NCI-H1092 (cell line): ENCODE measurements at places on chromosomes 4 and X.

GRCh38 chrX:118534716-118535493 lies 39.3 kb downstream of the DOCK11 start:
- DNase-seq, result no peak

GRCh38 chr4:139175646-139176301 lies 1.2 kb downstream of the ELF2 start:
- peak; percentile 48 for DNase-seq

- no peak for DNase-seq
These were observed 15.4 kb upstream of the FHDC1 start for GRCh38 chr4:152920768-152921167.

DNA sequence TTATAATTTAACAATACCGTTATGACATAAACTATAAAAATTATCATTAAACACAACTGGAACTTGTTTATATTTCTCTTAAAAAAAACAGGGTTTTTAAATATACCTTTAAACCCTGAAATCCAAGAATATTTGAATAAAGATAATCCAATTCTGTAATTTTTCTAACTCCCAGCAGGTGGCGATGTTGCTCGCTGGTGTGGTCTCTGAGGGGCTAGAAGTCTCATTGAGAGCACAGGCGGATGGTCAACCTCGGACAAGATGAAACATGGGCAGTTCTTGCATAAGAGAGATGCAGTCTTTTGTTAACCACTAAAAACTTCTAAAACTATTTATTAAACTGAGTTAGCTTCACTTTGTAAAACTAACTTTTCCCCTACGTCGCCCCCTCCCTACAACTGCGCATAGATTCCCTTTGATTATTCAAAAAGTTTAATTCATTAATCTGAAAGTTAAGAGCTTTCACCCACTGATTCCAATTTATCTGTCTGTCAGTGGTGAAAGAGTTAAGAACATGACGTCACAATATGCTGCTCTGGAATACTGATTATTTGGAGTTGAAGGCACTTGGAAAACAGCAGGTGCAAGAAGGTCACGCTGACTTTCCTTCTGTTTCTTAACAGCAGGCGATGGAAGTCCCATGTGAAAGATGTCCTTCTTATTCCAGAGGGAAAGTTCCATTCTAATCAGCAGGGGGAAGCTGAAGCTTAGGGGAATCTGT lies 29.5 kb downstream of the DMP1 start:
- peak; percentile 6 for DNase-seq

- DNase-seq, result no peak
These were observed 40.5 kb downstream of the ZCCHC12 start for GRCh38 chrX:118864063-118864635.

- DNase-seq, result no peak
These were observed 38.4 kb downstream of the FAT4 start for GRCh38 chr4:125353131-125353530.

DNA sequence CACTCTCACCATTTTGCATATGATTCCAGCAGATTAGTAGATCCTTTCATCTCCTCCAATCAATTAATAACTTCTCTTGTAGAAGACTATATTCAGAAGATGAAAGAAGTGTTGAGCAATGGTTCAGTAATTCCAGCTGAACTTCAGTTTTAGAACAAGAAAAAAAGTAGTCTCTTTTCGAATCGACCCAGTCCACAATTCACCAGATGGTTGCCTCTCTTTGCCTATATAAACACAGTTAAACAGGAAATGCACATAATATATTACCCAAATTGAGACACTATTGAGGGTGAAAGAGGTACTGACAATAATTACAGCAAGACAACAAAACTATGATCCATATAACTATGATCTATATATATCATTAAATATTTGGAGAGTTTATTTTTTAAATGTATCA lies 16.8 kb upstream of the FAM241A start:
- DNase-seq, result no peak

DNA sequence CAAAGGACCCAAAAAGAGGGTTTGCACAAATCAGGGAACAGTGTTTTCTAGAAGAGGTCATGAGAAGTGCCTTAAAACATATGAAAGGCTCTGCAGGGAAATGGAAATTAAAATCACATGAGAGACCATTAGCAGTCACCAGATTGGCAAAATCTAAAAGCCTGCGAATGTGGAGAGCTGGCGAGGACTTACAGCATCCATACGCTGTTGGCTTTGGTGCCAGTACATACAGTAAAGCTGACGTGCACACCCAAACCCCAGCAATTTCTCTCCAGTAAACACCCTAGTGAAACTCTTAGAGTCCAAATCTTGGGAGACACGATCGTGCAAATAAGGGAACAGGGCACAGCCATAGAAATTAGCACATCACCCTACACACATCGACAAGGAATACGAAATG lies 25.4 kb upstream of the PPP2R2C start:
- no peak for DNase-seq

- peak; percentile 14 for DNase-seq
These were observed 722 bp downstream of the SLC10A7 start for GRCh38 chr4:146520896-146521540.

DNA sequence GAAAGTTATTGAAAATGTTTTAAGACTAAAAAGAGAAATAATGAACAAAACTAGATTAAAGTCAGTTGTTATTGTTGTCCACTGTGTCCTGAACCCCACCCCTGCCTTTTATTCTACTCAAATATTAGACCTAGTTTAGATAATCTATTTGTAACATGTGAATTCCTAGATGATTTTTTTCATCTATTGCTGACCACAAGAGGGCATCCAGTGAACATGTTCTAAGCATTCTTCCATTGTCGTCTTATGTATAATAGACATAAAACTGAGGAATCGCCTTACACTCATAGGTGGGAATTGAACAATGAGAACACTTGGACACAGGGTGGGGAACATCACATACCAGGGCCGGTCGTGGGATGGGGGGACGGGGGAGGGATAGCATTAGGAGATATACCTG lies 36.4 kb upstream of the HPRT1 start:
- DNase-seq, result no peak

DNA sequence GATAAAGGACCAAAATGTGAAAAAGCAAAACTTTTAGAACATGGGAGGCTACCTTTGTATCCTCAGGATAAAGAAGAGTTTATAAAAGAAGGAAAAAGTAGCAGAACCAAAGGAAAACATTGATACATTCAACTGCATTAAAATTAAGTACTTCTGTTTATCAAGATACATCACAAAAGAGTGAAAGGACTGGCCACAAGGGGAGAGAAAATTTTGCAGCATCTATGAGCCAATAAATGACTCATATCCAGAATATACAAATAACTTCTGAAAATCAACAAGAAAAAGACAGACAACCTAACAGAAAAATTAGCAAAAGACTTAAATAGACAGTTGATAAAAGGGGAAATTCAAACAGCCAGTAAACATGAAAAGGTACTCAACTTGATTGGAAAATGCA lies 177.1 kb downstream of the RBMX2 start:
- no peak for DNase-seq

DNA sequence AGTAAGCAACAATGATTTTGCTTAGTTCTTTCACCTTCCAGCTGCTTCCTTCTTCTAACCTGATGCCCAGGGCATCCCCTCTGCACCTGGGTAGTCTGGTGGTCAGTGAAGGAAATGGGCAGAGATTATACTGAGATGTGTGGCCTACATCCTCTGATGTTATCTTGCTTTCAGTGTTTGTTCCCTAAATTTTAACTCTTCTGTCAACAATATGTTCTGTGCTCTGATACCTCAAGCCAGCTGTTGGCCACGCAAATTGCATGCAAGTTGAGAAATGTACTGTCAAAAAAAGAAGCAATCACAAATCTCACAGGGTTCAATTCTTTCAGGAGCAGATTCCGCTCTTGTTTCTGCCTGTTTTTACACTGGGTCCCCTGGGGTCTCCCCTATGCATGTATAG lies 73.8 kb downstream of the FBXW7 start:
- no peak for DNase-seq

GRCh38 chrX:70908541-70908940 lies at the start of gene TEX11:
TEX11 (minus strand) TSS chrX:70908711; CDS start chrX:70907789, 922 bp downstream.
- DNase-seq, result no peak

GRCh38 chrX:48983081-48983480 lies 11.4 kb upstream of the KCND1 start:
- no peak for DNase-seq

DNA sequence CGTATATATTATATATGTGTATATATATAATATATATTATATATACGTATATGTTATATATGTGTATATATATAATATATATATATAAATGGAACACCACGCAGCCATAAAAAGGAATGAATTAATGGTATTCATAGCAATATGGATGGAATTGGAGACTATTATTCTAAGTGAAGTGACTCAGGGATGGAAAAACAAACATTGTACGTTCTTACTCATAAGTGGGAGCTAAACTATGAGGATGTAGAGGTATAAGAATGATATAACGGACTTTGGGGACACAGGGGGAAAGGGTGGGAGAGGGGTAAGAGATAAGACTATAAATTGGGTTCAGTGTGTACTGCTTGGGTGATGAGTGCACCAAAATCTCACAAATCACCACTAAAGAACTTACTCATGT lies 1388.9 kb downstream of the C4orf33 start:
- no peak for DNase-seq

GRCh38 chrX:78327370-78328086 lies at the start of gene CYSLTR1:
CYSLTR1 (minus strand) TSS chrX:78327611; CDS start chrX:78273746, 53,865 bp downstream.
- no peak for DNase-seq

GRCh38 chrX:78693012-78693411 lies 33.9 kb upstream of the RTL3 start:
- DNase-seq, result no peak

GRCh38 chr4:175818406-175818805 lies 6.3 kb upstream of the GPM6A start:
- DNase-seq, result no peak

DNA sequence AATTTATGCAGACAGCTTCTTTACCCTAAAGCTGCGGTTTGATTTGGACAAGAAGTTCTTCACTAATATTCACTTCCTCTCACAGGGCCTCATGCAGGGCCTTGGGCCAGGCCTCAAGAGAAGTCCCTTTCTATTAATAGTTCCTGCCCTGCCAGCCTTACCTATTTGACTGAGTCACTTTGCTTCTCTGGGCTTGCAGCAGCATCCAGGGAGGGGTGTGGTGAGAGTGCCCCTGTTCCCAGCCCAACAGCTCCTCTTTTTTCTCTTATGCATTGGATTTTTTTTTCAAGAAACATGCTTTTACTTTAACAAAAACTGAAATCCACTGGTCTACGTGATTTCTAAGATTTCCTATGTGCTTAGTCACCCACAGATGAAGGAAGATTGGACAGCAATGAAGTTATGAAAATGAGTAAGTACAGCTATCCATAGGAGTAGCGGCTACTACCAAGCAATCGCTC lies 26.7 kb downstream of the FAM156B start:
- DNase-seq, result no peak

DNA sequence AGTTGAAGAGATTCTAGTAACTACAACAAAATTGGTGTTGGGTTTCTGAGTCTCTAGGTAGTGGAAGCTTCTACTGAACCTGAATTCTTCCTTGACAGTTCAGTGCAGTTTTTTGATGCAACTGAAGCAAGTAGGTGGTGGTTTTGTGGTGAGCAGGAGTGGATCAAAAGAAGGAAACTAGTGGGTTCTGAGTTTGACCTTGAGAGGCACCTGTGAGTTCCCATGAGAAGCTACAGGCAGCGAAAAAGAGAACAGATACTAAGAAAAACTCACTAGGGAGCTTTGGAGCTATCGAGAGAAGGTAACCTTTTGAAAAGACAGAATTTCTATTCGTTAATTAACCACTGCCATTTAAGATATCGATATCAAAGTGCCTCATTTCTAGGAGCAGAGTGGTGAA lies 145.2 kb downstream of the PDHA2 start:
- DNase-seq, result no peak

- DNase-seq, result no peak
These were observed 819.4 kb downstream of the FAM133A start for GRCh38 chrX:94493405-94493804.

- no peak for DNase-seq
These were observed 984.1 kb downstream of the TRAM1L1 start for GRCh38 chr4:116101321-116101720.

GRCh38 chrX:105228602-105229001 lies 8.1 kb upstream of the TEX13A start:
- DNase-seq, result no peak

DNA sequence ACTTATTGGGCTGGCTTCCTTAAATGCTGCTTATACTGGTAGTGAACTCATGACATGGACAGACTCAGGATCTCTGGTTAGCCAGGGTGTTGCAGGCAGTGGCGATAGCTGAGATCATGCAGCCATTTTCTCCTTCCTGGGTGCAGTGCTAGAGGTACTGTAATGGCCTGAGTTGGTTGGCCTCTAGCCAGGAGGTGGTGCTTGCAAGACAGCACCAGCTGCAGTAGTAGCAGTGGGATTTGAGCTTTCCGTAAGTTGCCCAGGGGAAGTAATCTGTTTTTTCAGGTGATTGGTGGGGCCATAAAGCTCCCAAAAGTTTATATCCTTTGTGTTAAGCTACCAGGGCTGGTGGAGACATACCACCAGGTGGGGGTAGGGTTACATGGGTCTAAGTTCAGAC lies 45.1 kb upstream of the AADAT start:
- no peak for DNase-seq

- DNase-seq, result peak; percentile 3
These were observed 136.2 kb downstream of the TBC1D19 start for GRCh38 chr4:26719954-26720552.

GRCh38 chrX:137401092-137401491 lies 164.8 kb upstream of the ZIC3 start:
- DNase-seq, result no peak

- no peak for DNase-seq
These were observed 4.1 kb downstream of the GRID2 start for GRCh38 chr4:92307866-92308265.

- no peak for DNase-seq
These were observed 292.5 kb downstream of the USP46 start for GRCh38 chr4:52366621-52367020.

DNA sequence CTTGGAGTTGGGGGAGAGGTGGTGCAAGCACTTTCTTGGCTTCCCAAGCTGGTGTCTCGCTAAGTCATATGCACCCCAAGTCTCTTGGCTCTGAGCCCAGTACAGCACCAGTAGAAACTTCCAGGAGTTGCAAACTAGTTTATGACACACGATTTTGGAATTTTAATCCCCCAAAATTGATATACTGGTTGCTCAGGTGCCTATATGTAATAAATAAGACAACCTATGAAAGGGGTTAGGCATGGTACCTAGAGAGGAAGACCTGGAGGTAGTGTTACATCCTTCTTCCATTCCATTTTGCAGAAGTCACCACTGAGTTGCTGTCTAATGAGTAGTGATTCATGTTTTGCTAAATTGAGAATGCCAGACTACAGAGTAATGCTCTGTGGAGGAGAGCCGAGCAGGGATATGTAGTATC lies 4.3 kb upstream of the SLC4A4 start:
- no peak for DNase-seq

GRCh38 chr4:96753216-96753615 lies 913.3 kb downstream of the PDHA2 start:
- no peak for DNase-seq

DNA sequence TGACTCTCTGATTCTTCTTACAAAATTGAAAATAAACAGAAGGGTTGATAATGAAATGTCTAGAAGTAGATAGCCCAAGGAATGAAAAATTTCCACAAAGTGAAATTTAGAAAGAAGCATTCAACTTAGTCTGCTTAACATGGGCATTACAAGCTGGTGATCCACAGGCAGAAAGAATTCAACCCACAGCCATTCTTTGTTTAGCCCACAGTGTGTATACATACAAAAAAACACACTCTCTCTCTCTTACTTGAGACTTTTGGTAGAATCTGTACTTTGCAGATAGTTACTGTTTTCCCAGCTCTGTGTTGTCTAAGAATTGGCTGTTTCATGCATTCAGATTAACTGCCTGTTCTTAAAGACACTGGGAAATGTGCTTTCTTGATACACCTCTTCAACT lies 159.8 kb downstream of the SLC4A4 start:
- DNase-seq, result no peak
